ENCODE measurements at places on chromosomes 6 and 20.

GRCh38 chr6:78615430-78615904, 251.9 kb upstream of the IRAK1BP1 start:
- DNase-seq: no peak

DNA sequence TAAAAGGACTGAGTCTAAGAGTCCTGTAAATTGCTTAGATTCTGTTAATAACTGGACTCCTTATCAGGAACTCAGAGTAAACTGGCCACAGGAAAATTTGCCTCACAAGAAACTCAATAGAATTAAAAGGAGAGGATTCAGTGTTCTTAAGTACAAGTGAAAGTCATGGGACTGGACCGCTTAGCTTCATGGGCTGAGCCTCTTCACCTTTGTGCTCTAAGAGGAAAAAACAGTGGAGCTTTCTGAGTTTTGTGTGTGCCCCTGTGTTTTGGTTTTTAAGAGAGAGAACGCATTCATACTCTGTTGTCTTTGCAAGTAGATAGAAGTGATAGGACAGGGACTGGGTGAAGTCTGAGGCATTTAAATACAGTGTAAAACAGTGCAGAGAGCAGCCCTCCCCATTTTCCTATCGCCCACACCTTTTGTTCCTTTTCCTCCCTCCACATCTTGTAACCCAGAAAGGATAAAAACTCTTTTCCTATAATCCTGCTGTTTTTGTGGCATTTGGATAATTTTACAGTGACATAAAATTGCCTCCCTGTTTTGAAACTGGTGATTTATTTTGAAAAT, 49.6 kb downstream of the FOXO3 start:
- DNase-seq: no peak

DNA sequence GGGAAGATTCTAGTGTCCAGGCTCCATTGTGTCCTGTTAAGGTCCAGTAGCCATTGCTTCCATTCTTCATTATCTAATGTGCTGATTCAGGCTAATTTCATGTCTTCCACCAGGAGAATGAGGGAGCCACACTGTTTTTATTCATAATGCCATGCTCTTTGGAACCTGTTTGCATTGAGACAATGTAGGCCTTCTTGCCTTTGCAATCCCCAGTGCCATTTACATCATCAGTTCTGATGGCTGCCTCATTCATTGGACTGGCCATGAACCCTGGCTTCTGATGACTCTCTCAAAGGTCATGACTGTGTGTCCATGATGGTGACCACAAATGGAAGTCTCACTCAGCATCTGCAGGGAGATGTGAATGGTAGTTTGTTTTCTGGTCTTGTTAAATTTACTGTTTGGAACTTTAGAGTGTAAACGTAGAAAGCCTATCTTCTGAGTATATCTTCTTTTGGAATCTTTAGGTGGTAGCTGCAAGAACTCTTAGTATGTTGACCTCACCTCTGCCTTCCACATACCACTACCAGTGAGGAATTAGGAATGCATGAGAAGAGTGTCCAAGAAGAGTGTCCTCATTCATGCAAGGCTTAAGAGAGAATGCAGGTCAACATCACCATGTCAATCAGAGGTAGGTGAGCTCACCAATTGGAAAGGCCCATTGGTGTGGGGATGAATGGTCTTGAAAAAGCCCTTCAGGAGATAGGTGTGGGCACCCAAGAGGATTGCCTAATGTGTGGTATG, 42.9 kb upstream of the ZFP64 start:
- no peak for DNase-seq

GRCh38 chr6:129416337-129416990, 293.5 kb downstream of the ARHGAP18 start:
- DNase-seq: no peak

DNA sequence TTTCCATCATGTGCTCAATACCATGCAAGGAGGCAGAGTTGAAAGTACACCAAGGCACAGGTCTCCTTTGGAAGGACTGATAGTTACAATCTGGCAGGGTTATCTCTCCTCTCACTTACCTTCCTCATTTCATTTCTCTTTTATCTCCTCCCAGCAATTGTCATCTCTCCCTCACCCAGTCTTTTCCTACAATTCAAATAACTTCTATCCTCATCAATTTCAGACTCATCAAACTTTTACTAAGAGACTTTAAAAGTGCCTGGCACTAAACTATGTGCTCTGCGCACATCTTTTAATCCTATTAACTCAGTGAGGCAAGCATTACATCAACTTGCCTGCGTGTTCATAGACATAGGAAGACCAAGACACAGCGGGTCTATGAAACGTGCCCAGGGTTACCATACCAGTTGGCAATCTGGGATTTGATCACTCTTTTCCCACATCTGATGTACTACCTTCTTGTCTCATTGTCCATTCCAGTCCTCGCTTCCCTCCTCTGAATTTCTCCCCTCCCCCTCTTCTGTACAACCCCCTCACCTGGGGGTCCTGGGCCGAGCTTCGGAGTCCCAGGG, 1.2 kb downstream of the VARS1 start:
- DNase-seq: no peak
